Hematopoietic multipotent progenitor cell treated with erythropoietin and hydrocortisone succinate and interleukin-3 and kit ligand, for 17 days (in vitro differentiated cells): ENCODE measurements at places on chromosomes 13 and 19.

- DNase-seq: no peak
Observed at GRCh38 chr13:99013951-99014350, 36.1 kb upstream of the DOCK9 start.

- DNase-seq: peak; percentile 7
Observed at GRCh38 chr19:15328312-15328711, 4.0 kb downstream of the BRD4 start.

DNA sequence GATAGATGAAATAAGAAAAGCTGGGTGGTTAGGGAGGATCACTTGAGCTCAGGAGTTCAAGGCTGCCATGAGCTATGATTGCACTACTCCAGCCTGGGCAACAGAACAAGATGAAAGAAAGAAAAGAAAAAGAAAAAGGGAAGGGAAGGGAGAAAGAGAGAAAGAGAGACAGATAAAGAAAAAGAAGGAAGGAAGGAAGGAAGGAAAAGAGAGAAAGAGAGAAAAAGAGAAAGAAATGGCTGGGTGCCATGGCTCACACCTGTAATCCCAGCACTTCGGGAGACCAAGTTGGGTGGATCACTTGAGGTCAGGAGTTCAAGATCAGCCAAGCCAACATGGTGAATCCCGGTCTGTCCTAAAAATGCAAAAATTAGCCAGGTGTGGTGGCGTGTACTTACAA lies 21.1 kb downstream of the TEX101 start:
- DNase-seq: no peak

- DNase-seq: no peak
Observed at GRCh38 chr13:72700509-72700908, 26.9 kb downstream of the MZT1 start.

DNA sequence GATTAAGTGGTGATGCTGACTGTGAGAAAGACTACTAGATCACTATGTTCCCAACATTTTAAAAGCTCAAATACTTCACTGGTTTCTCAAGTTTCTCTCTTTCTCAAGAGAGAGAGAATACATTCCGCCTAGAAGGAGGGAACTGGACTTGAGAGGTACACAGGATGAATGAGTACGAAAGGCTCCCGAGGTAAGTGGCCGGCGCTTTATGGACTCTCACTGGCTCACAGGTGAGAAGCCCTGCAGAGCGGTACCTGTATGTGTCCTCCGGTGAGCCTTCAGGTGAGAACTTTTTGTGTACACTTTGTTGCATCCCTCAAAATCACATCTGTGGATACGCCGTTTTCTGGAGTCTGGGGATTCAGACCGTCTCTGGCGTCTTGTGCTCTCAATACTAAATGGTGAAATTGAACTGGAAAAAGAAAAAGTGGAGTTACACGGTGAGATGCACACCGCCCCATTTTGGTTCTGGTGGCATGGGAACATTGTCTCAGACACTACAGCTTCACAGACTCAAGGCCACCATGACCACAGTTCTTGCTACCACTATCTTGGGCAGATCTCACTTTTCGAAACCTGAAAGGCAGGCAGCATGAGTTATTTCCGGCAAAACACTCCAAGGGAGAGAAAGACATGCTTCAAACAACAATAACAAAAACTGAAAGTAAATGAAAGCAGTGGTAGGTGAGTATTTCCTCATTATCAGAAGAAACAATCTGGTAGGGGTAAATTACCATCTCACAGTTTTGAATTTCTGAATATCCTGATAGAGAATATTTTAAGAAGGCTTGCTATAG lies 418.9 kb downstream of the KLF12 start:
- no peak for DNase-seq

DNA sequence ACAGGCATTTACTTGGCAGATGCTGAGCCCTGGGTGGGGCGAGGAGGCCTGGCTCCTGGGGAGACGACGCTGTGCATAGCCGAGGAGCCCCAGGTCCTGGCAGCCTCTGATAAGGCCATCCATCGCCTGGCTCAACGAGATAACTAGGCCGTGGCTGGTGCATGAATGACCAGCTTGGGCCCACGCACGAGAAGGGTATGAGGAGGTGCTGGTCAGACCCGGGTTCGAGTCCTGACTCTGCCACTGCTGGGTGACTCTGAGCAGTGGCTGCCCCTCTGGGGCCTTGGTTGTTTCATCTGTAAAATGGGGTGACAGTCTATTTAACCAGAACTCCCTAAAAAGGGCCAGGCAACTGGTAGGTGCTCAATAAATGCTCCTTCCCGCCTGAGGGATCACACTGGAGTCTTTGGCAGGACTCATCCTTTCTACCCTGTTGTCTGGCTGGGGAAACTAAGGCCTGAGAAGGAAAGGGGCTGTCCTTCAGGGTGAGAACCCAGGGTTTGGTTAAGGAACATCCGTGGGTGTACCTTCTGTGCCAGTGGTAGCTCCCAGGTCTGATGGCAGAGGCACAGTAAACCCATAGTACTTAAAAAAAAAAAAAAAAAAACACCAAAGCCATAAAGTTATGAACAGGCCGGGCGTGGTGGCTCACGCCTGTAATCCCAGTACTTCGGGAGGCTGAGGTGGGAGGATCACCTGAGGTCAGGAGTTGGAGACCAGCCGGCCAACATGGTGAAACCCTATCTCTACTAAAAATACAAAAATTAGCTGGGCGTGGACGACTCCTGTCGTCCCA lies 8.1 kb upstream of the ARRDC2 start:
- peak; percentile 98 for DNase-seq

- no peak for DNase-seq
Observed at GRCh38 chr13:31739226-31739625, at the start of gene RXFP2. Gene RXFP2, plus strand, starts transcription at chr13:31739526. Its CDS starts 87 bp downstream, at chr13:31739613.

GRCh38 chr13:111174377-111175114 lies 59.4 kb downstream of the ARHGEF7 start:
- no peak for DNase-seq

DNA sequence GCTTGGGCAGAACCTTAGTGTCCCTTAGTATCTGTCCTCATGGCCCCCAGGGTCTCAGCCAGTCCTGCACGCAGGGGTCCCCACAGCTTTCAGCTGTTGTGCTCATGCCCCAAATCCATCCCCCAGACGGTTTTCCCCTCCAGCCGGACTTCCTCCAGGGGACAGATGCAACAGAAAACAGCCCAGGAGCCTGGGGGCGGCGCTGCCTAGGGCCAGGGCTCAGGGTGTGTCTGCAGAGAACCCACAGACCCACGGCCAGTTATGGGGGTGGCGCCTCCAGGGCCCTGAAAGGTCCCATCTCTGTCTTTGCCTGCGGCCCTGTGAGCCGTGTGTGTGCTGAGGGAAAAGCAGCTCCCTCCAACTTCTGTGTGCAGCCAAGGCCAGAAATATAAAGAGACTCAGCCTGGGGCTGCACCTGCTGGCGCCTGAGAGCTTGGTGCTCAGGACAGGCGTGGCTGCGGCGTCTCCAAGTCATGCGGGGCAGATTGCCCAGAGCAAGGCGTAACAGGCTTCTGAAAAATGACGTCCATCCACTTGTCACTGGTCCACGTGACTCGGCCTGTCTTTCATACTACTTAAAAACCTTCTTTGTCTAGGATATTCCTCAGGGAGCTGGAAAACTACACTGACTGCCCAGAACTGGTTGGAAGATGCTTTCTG lies 22.1 kb upstream of the F7 start:
- DNase-seq: no peak

- no peak for DNase-seq
Observed at GRCh38 chr19:3365836-3366752, at the start of gene NFIC. Gene NFIC, plus strand, starts transcription at chr19:3366583. Its CDS starts 54 bp downstream, at chr19:3366637.

GRCh38 chr13:105541565-105541964 lies 993.9 kb downstream of the EFNB2 start:
- no peak for DNase-seq

DNA sequence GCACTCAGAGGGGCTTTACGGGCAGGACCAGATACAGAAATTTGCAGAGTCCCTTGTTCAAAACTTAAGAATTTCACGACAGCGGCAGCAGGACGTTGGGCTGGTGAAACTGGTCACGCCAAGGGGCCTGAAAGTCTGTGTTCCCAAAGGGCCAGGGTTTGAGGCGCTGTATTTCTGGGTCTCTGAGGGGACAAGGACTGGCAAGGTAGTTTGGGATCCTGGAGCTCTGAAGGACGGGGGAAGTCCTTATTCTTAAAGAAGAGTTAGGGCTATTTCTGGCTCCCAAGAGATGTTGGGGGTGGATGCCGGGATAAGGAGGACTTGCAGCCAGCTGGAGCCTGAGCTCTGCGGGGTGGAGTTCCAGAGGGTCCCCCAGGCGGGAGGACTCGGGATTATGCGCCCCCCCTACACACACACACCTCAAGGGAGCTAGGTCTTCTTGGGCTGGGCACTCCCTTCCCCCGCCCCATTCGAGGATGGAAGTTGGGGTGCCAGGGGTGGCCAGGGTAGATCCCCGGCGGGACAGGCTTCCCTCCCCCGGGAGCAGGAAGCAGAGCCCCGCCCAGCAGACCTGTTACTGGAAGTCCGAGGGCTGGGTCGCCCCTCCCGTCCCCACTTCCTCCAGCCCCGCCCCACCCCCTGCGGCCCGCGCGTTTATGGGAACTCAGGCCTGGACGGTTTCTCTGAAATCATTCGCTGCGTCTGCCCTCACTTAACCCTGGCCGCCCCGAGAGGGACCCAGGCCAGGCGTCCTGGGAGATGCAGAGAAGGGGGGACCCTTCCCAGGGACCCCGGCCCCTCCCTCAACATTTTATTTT lies 5.6 kb downstream of the BCL3 start:
- DNase-seq: no peak

DNA sequence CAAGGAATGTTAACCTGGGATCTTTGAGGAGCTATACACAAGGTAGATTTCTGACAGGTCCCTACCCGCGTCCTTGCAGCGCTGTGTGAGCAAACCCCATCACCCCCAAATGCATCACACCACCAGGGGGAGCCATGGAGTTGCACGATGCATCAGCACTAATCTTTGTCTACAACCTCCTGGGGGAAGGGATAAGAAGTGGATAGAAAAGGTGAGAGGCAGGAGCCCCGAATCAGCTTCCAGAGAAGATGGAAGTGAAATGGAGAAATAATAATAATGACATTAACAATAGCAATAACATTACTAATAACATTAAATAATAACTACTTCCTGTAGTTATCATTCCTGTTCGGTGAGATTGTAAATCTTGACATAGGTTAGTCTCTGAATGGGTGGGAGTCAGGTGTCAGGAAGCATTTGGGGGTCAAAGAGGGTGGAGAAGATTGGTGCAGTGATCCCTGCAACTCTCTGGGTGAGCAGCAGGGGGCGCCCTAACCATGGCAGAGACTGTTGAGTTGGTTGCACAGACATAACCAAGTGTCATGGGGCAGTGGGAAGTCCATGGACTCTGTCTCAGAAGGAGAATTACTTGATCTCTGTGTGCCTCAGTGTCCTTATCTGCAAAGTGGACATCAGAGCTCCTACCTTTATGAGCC lies 16.5 kb downstream of the SIGLEC7 start:
- peak; percentile 73 for DNase-seq
